ENCODE measurements at places on chromosomes 11 and 22.

GRCh38 chr22:25357132-25357455 lies 137.7 kb downstream of the CRYBB2 start:
- no peak for DNase-seq

DNA sequence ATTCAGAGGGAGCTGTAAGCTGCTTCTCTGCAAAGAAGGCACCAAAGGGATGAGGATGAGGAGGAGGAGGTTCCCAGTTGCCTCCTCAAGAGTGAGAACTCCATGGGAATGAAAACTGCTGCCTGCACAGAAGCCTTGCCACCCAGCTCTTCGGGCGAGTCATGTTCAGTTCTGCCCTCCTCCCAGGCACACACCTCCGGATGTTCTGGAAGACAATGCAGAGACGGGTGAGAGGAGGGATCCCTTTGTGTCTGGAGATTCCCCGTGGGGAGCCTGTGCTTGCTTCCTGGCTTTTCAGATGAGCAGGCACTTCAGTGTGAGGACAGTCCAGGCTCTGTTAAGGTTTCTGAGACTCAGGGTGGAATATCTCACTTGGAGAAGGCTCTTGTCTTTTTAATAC lies 295.6 kb downstream of the DDX10 start:
- no peak for DNase-seq

- peak; percentile 92 for DNase-seq
Observed at GRCh38 chr11:2428322-2428795, 16.0 kb downstream of the TRPM5 start.

- peak; percentile 54 for DNase-seq
Observed at GRCh38 chr22:50481440-50482106, at the start of gene ADM2. Gene ADM2 (plus strand): TSS chr22:50481543. CDS start chr22:50481848, 305 bp downstream.

GRCh38 chr11:4480577-4481239 lies 1.7 kb upstream of the OR52K1 start:
- no peak for DNase-seq

DNA sequence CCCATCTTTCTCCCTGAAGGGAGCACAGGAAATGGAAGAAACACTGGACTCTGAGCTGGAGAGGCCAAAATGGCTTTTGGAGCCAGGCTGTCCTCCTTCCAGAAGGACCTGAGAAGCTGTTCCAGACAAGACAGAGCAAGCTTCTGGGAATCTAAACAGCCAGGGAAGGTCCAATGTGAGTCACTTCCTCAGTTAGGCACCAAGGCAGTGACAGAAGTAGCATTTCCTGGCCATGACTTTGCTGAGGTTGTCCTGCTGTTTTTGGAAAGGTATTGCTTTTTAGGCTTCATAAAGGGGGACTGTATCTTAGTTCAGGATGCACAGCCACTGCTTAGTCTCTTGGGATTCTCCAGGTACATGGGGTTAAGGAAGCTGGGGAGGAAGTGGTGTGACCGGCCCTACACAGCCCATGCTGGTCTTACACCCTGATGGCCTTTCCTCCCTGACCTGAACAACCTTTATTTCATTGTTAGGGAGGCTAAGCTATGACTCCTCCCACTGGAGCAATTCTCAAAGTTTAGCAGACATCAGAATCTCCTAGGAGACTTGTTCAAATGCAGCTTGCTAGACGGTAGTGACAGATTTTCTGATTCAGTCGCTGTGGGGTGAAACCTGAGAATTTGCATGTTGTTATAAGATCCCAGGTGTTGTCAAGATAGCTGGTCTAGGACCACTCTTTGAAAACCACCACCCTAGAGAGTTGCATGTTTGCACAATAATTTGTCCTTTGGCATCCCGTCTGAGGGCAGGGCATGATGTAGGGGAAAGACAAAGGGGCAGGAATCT lies 6.8 kb upstream of the INSC start:
- no peak for DNase-seq

DNA sequence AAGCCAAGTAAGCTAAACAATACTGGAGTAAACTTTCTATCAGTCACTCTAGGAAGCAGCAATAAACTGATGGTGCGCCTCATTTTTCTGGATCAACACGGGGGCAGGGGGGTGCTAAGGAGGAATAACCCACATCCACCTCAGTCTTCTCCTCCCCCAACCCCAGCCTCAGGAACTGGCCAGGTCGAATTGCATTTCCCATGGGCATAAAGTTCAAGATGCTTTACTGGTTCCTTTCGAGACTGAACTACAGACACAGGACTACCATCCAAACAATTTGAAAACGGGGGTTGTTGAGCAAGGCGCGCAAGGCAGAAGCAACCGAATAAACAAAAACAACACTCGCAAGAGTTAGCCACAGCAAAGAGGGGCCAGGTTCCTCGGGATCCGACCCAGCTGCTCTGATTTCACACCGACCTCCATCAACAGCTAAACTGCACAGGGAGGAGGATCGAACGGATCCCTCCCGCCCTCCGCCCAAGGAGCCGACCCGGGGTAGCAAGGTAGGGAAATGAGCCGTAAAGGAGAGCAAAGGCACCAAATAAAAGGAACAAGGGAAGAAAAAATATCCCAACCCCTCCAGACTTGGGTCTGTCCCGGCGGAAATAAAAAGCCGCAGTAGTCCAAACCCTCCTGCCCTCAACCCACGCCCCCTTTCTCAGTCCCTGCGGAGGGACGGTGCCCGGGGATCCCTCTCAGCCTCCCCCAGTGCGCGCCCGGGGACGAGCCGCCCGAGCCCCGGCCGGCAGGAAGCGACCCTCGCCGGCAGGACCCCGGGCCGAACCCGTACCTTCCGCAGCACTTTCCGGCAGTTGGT lies 801 bp downstream of the SESN3 start:
- peak; percentile 7 for DNase-seq

Data from effector CD4-positive, alpha-beta T cell (primary cell).